IPS DF 19.7 (cell line): ENCODE measurements at places on chromosomes 2 and 18.

DNA sequence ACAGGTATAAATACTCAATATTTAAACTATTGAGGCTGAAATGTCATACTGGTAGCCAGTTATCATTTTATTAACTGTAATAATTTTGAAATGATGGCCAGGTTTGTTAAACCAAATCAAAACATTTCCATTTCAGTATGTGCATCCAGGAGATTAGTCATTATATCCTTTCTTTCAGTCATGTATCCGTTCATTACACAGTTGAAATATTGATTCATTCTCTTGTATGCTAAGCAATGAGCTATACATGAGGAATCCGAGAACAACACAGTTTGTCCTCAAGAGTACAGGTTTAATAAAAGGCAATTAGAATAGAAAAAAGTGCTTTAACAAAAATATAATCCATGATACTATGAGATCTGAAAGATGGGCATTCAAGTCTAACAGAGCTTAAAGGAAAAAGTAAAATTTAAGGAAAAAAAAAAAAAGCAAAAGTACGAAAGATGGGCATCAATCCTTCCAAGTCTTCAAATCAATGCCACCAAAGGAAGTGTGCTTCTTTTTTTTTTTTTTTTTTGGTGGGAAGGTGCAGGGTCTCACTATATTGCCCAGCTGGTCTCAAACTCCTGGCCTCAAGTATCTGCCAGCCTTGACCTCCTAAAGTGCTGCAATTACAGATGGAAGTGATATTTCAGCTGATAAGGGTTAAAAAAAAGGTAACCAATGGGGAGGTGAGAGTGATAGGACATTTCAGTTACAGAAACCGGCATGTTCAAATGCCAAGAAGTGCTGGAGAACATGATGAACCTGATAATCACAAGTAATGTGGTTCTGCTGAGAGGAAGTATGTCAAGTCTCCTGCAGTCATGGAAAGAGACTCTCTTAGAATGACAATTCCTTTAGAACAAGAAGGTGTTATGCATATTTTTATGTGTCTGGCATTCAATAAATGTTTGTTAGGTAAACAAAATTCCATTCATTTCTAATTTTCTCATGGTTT lies 35.8 kb downstream of the PUM2 start:
- no peak for DNase-seq

GRCh38 chr2:95385570-95385984 lies 16.9 kb upstream of the FAHD2A start:
- no peak for DNase-seq

GRCh38 chr2:169361706-169362117 lies 622 bp downstream of the LRP2 start:
- no peak for DNase-seq

- DNase-seq, result no peak
Observed at GRCh38 chr2:46876741-46877384, 38.7 kb downstream of the MCFD2 start.

GRCh38 chr2:58794103-58794502 lies 553.0 kb upstream of the FANCL start:
- no peak for DNase-seq

GRCh38 chr2:96625571-96626552 lies 12.2 kb downstream of the KANSL3 start:
- DNase-seq, result no peak

DNA sequence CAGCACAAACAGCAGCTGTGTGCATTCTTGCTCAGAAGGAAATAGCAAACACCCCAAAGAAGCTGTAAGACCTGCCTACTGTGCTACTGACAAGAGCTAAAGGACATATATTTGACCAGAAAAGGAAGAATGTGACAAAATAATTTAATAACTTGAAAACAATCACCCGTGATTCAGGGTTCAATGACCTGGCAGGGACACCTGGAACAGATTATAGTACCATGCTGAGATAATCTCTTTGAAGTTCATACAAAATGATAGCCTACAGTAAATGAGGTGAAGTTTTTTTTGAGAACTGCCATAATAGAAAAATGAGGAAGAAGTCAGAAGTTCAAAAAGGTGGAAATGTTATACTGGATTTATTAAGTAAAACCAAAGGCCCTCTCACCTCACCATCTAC lies 324.8 kb upstream of the GULP1 start:
- DNase-seq, result no peak

GRCh38 chr2:105889046-105889445 lies 144.3 kb downstream of the NCK2 start:
- no peak for DNase-seq

GRCh38 chr2:159551806-159552205 lies 64.5 kb downstream of the BAZ2B start:
- DNase-seq, result no peak

GRCh38 chr2:202042444-202042843 lies 8.8 kb downstream of the FZD7 start:
- DNase-seq, result no peak

- DNase-seq, result no peak
Observed at GRCh38 chr18:41226911-41227310, 728.1 kb upstream of the PIK3C3 start.

GRCh38 chr2:130759906-130760753 lies 4.8 kb downstream of the AMER3 start:
- DNase-seq, result no peak

DNA sequence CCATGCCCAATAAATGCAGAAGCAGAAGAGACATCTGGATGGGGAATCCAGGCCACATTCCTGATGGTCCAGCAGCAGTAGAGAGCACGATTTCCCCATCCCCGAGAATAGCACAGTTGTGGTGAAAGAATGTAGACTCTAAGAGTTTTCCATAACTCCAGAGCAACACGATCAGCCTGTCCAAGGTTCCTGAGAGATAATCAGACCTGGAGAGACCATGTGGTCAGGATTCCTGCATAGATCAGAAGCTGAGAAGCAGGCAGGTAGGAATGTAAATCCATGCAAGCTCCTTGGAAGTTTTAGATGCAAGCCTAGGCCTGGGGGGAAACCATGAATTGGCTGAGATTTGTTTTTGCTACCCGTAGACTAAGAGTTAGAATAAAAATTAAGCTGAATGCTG lies 34.2 kb upstream of the PTPRM start:
- no peak for DNase-seq

DNA sequence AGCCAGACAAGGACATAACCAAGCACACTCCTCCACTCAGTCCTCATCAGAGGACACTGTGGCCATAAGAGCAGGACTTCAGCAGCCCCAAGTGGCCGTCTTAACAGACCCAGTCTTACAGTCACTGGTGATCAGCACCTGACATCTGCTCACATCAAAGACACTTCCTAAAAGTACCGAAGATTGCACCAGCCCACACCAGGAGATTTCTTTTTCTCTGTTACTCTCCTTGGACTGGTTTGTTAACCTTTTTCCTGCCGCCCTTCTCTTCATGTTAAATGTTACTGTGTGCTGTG lies 44.1 kb downstream of the MRPS5 start:
- no peak for DNase-seq

DNA sequence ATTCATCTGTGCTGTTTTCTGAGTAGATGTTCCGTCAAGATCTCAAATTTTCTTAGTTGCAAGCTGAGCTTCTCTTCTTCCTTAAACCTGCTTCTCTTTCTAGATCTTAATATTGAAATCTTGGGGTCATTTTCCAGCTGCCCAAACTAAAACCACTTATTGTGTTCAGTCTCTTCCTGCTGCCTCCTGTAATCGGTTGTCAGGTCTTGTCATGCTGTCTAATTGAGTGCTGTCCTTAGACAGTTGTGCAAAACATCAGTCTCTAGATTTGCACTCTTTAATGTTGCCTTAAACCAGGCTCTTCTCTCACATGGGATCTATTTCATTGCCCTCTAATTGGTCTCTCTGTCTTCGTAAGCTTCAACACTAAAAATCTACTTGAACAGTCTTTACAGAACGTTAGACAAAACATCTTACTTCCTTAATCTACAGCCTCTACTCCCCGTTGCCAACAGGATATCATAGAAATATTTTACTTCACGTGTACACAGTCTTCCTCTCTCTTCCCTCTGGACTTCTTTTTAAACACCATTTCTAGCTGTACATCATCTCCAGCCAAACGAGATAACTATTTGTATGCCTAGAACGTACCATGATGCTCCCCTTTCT lies 34.9 kb downstream of the GPD2 start:
- no peak for DNase-seq

- no peak for DNase-seq
Observed at GRCh38 chr18:48785091-48785614, 165.6 kb downstream of the SMAD7 start.
